Naive thymus-derived CD8-positive, alpha-beta T cell (primary cell): ENCODE measurements at places on chromosomes 1 and 21. TPM values are rescaled to one million over a fixed set of nuclear protein-coding genes. Genes with fewer than 3 reads are reported as not detected.

GRCh38 chr1:202689493-202690342 lies 20.5 kb downstream of the SYT2 start:
- no peak for DNase-seq

DNA sequence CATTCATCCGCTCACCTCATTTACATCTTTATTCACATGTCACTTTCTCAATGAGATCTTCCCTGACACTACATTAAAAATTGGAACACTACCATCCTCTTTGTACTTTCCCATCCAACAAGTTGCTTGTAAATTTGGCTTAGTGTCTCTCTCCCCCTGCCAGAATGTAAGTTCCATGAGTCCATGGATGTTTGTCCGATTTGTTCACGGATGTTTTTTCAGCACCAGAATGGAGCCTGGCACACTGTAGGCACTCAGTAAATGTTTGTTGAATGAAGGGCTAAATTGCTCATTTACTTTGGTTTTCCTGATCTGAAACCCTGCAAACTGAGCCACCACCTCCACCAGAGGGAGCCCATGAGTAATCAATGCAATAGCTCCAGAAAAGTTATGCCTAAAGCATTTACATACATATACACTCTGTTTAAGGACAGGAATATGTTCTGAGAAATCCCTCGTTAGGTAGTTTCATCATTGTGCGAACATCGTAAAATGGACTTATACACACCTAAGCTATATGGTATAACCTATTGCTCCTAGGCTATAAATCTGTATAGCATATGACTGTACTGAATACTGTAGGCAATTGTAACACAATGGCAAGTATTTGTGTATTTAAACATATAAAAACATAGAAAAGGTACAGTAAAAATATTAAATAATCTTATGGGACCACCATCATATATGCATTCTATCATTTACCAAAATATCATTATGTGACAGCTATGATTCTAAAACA lies 2.8 kb upstream of the EYA3 start:
- DNase-seq: peak; percentile 80

DNA sequence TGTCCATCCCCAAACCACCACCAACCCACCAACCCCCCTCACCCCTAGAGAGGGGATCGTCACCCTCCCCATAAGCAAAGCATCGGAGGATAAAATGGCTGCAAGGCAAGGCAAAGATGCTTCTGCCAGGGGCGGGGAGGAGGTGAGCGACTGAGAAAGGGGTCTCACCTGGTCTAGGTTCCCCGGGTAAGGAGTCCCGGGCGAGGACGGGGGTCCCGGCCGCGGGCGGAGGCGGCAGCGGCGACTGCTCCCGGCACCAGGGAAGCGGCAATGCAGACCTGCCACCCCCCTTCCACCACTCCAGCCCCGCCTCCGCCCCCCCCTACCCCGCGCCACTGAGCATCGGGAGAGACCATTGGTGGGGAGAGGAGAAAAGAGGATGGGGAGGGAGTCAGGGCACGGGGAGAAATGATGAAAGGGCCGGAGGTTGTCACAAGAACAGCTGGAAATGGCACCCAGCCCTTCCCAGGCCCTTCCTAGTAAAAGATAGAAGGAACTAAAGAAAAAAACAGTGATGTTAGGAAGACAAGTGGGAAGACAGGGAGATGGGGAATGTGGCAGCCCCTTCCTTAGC lies at the start of gene SV2A:
Gene SV2A (minus strand): TSS at position 274 of the 574 bp plus-strand sequence. CDS start 4,004 bp downstream, outside the sequence.
- peak; percentile 70 for DNase-seq

DNA sequence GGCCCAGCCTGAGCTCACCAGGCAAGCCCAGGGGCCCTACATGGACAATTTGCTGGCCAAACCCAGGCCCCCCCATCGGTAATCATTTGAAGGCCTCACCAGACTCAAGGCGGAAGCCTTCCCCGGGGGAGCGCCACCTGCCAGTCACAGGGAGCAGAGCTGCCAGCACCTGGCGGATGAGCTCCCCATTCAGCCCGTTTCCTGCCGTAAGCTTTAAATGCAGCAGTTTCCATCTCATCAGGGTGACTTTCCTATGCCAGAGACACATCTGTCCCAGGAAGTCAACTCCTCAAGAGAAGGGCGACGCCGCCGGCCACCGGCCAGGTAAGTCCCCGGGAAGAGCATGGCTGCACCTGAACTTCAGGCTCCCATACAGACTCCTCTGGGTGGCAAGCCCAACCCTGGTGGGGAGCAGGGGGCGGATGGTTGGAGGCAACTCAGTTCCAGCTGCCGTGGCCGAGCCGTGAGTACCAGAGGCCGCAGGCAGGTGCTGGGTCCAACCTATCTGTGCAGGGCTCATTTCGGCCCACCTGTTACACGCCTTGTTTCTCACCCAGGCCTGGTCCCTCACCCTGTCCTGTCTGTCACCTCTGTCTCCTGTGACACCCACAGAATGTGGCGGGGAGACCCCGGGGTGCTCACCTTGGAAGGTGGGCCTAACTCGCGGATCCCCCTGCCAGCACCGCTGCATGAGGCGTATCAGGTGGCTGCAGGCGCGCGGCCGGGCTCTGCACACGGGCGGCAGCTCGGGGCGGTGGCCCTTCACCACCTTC lies 20.7 kb downstream of the RIPK4 start:
- no peak for DNase-seq

GRCh38 chr1:116754198-116754977 lies at the start of gene CD2:
Gene CD2, plus strand, starts transcription at chr1:116754430. Its CDS starts 63 bp downstream, at chr1:116754493.
- DNase-seq: peak; percentile 74

The CLCA2 gene
- not detected for polyA plus RNA-seq

The NUP210L gene
- polyA plus RNA-seq: not detected

The ZSWIM5 gene
- polyA plus RNA-seq: 0.85 TPM

The HUNK gene
- polyA plus RNA-seq: not detected

DNA sequence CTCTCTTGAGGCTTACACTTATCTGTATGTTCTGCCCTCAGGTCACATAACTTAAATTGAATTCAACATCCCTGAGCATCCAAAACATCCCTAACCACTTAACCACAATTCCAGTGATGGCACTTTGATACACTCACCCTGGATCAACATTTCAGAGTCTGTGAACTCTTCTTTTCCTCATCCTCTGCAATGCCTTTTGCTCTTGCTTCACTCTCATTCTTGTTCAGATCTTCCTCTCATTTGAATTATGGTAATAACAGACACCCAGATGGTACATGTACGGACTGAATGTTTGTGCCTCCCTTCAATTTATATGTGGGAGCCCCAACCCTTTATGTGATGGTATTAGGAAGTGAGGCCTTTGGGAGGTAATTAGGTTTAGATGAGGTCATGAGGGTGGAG lies 33.4 kb downstream of the PTGER3 start:
- no peak for DNase-seq

The DESI2 gene
- polyA plus RNA-seq: 12.9 TPM

DNA sequence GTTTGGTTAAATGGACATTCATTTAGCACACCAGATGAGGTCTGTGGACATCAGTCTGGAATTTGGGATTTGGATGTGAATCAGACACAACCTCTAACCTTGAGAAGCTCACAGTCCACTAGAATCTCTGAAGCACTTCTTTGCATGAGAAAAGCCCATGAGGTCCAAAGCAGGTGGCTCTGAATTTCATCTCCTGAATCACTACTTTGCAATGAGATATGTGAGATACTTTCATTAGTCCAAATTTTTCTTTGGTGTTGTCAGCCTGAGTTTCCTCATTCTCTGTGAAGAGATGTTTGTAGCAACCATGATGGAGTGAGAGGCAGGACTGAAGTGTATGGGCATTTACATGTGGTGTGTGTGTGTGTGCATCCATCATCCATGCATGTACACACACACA lies 16.5 kb upstream of the LCE2D start:
- no peak for DNase-seq

DNA sequence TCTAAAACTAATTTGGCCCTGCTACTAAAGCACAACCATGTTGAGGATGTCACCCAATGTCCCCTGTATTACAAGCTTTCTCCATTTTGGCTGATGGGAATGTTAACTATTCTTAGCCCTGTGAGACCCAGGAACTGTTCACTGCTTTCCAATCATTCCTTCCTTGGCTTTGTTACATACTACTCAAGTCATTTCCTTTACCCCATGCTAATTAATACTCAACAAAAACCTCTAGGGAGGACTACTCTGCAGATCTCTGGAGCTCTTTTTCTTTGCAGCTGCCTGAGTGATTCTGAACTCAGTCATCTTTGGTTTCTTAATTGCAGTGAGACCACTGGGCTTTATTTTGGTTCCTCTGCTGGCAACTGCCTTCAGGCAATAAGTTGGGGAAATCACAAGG lies 23.3 kb upstream of the RPE65 start:
- no peak for DNase-seq

DNA sequence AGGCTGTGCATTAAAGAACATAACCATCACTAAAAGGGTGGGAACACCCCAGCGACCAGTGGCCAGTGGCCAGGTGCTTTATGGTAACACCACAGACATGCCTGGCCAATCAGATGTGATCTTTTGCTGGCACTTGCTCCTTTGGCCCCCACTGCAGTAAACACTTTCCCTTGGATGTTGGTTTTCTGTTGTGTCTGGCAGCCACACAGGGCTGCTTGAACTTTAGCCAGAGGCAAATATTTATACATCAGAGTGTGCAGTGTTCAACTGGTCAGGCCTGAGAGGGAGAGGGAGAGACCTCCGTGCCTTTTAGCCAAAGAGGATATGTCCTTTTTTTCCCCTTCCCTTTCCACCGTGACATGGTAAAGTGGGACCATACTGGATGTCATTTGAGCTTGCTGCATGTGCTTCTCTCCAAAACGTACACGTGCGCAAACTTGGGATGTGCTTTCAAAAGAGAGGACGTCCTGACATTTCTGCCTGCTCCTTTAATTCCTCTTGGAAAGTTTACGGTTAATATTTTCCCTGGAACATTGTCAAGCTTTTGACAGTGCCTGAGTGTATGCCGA lies 101.2 kb downstream of the NFIA start:
- no peak for DNase-seq

DNA sequence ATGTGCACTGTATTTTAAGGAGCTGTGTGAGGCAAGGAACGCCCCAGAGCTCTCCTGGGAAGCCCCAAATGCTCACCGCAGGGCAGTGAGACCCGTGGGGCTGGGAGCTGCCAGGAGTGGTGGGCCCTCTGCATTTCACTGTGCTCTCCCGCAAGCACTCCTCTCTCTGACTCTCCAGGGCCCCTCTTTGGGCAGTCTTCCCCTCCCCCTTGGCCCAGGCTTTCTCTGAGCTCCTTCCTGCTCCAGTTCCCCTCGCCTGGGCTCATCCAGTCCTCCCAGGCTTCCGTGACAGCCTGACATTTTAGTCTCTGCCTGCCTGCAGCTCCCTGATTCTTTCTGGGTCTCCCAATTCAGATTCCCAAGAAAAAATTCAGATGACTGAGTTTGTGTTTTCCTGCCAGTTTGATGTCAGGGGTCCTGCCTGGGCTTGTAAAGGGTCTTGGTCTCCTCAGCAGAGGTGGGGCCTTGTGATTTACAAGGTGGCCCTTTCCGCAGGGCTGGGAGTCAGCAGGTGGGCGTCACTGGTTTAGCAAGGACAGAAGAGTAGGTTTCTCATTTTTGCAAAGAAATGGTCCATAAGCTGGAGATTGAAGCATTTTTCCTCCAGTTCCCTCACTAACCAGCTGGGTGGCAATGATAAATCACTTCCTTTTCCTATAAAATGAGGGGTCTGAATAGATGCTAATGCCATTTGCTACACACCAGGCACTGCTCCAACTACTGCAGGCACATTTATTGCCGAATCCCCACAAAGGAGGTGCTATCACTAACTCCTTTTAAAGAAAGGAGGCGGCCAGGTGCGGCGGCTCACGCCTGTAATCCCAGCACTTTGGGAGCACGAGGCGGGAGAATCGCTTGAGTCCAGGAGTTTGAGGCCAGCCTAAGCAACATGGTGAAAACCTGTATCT lies 1.9 kb upstream of the CA6 start:
- no peak for DNase-seq

The ZNF683 gene
- 6.3 TPM for polyA plus RNA-seq

GRCh38 chr1:38784452-38785284 lies 74.9 kb downstream of the RRAGC start:
- no peak for DNase-seq

DNA sequence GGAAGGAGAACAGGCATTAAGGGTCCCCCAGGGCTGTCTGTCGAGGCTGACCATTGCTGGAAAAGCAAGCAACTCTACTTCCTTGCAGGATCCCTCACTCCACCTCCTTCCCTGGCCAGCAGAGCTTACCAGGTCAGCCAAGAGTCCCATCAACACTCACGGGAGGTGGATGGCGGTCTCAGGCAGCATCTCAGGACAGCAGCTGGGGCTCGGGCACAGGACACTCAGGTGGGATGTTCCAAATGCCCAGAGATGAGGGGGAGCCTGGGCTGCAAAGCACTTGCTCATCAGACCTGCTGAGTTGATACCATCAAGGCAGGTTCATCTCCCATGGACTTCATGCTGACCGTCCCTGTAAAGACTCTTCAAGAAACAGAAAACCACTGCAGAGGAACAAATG lies 559.8 kb downstream of the NPHP4 start:
- no peak for DNase-seq

DNA sequence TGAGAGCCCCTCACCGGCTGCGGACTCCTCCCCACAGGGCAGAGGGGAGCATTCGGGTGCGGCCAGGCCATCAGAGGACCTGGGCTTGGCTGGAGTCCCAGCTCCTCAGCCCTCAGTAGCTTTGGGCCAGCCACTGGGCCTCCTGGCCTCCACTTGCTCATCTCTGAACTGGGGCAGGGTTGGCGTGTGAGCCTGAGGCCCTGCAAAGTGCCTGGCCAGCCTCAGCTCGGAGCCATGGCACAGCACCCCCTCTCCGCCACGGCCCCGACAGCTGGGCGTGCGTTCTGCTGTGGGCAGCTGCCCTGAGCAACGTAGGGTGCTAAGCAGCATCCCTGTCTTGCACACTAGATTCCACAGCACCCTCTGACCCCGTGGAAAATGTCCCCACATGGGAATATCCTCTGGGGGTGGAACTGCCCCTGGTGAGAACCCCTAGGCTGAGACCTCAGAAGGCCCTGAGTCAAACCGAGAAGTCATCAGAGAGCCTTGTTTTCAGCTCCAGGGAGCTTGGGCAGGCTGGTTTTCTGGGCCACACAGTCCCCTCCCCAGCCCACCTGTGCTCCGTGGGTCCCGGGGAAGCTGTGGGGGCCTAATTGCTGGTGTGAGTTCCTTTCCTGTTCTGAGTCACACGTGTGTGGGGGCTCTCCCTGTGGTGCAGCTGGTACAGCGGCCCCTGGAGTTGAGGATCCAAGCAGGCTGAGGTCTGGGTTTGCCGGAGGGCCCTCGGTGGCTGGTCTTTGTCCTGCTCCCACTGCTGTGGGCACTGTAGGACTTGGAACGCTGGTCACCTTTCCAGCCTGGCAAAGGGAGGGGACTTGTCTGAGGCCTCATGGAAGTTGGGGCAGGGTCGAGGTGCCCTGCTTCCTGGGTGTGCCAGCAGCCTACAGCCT lies 24.5 kb downstream of the TP73 start:
- no peak for DNase-seq

The ANGEL2 gene
- polyA plus RNA-seq: 28.1 TPM

DNA sequence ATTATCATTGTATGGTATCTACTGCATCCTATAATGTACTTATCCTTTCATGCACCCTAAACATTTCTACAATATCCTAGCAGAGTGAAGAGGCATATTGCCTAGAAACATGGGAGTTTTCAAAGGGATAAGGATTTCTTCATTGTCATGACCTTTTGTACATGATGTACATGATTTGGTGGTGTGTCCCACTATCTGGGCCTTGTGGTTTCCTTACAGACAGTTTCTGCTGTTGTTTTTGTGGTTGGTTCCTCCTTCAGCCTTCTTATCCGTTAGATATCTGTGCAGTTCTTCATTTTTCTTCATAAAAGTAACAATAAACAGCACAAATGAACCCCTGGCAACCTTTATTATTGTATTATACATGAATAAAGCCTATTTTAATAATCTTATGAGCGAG lies 70.4 kb upstream of the BACH1 start:
- no peak for DNase-seq

The OR2L2 gene
- polyA plus RNA-seq: not detected

The TMEM81 gene
- 0.57 TPM for polyA plus RNA-seq

- peak; percentile 92 for DNase-seq
Observed at GRCh38 chr1:205849619-205850355, at the start of gene PM20D1. Gene PM20D1, minus strand, starts transcription at chr1:205850132. Its CDS starts 60 bp downstream, at chr1:205850072.

GRCh38 chr1:209882942-209883340 lies 55.1 kb upstream of the SYT14 start:
- no peak for DNase-seq
